Activated T-helper 9 cell treated with anti-CD3 and anti-CD28 coated beads, Interleukin-2, amount 50 U/mL, for 16 hours (primary cell): ENCODE measurements at places on chromosomes 3 and 15.

GRCh38 chr3:65678516-65678915 lies 360.2 kb downstream of the MAGI1 start:
- no peak for DNase-seq

DNA sequence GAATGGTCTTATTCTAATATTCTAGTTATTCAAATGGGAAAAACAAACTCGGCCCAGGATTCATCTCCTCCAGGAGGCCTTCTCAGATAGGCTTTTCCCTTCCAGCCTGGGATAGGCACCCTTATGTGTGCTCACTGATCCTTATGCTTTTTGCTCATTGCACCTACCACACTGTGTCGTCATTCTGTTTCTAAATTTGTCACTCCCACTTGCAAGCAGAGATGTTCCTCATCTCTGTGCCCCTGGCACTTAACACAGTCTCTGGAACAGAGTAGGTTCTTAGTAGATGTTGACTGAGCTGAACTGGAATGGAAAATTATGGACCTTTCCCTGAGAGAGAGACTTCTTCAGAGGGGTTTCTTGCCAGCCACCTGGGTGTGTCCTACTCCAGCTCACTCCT lies 18.7 kb upstream of the SPG11 start:
- DNase-seq = no peak

- DNase-seq = no peak
Observed at GRCh38 chr15:80778621-80778963, 578 bp upstream of the CEMIP start.

GRCh38 chr3:66655671-66656070 lies 154.8 kb upstream of the LRIG1 start:
- no peak for DNase-seq

GRCh38 chr3:192772240-192772894 lies 45.0 kb upstream of the FGF12 start:
- no peak for DNase-seq

DNA sequence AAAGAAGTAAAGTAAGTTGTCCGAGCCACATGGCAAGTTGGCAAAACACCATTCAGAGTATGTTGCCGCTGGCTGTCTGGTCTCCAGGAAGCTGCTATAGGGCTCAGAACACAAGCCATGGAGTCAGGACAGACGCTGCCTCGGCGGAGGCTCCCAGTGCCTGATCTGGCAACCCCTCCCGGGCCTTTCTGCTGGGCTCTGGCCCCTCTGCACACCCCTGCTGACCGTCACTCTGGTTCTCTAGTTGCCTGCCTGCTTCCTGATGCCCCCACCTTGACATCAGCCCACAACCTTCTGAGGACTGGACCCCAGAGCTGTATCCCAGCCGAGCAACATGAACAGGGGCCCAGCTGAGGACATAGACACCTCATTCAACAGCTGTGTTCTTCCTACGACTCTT lies 39.1 kb downstream of the MGLL start:
- no peak for DNase-seq

- DNase-seq = no peak
Observed at GRCh38 chr3:134373271-134374104, 759 bp downstream of the AMOTL2 start.

DNA sequence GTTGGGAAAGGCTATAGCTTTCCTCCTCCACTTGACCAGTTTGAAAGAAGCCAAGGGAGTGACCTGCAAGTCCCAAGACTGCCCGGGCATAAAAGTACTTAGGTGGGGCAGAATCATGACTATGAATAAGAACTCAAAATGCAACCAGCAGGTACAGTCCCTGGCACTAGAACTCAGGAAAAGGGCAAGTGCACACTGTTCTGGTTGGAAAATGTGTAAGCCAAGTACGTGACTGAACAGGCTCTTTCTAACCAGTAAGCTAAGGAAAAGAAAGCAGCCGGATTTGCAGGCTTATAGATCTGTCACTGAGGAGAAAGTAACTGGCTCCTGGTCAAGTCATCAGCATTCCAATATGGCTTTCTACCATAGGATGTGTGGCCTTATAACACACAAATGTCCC lies 101.2 kb upstream of the SLC4A7 start:
- DNase-seq = no peak

GRCh38 chr3:115165701-115166100 lies 18.6 kb upstream of the ZBTB20 start:
- no peak for DNase-seq

DNA sequence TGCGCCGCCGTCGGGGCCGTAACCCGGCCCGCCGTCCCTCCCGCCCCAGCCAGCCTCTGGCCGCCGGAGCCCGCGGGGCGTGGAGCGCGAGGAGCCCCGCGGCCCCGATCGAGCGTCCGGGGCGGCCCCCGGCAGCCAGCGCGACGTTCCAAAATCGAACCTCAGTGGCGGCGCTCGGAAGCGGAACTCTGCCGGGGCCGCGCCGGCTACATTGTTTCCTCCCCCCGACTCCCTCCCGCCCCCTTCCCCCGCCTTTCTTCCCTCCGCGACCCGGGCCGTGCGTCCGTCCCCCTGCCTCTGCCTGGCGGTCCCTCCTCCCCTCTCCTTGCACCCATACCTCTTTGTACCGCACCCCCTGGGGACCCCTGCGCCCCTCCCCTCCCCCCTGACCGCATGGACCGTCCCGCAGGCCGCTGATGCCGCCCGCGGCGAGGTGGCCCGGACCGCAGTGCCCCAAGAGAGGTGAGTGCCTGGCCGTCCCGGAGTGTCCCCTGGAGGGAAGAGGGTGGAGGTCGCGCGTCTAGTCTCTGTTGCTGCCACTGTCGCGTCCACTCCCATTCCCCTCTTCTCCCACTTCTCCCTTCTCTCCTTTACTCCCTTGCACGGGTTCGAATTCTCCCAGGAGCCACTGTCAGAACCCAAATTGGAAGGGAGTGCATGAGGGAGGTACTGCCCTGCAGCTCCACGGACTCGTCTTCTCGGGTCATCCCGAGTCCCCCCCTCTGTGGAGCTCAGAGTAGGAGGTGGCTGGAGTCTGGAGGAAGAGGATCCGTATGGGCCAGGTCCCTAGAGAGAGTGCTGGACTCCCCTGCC lies 585 bp downstream of the CSK start:
- peak; percentile 50 for DNase-seq

DNA sequence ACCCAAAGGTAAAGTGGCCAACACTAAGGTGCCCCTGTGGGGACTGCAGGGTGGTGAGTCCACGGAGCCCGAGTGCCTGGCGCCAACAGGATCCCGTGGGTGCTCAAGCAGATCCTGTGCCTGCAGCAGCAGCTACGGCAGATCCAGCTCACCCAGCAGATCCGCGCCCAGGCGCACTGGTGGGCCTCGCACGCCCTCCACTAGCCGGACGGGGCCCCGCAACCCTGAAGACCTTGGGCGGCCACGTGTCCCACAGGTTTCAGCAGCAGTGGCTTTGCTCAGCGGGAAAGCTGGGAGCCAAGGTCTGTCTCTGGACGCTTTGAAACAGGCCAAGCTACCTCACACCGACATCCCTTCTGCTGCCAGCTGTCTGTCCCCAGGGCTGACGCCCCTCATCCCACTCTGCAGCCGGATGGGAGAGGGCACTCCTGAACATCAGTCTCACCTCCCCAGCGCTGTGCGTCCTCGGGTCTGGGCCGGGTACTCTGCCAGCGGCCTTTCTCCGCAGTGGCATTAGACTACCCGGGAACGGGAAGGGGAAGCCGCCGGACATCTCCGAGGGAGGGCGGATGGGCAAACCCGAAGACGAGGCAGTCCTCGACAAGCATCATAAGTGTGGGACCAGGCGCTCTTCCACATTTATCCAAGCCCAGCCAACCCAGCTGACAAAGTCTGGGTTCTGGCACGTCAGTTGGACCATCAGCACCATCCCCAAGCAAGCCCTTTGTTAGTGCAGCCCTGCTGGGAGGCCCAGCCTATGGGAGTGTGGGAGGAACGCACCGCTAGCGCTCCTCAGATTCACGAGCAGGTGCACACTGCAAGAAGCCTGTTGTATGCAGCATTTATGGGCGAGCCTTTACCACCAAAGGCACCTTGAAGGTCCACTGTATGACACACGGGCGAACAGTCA lies 212.6 kb upstream of the UBE2E2 start:
- DNase-seq = no peak

- DNase-seq = peak; percentile 28
Observed at GRCh38 chr3:52983336-52983807, 62.5 kb downstream of the SFMBT1 start.

DNA sequence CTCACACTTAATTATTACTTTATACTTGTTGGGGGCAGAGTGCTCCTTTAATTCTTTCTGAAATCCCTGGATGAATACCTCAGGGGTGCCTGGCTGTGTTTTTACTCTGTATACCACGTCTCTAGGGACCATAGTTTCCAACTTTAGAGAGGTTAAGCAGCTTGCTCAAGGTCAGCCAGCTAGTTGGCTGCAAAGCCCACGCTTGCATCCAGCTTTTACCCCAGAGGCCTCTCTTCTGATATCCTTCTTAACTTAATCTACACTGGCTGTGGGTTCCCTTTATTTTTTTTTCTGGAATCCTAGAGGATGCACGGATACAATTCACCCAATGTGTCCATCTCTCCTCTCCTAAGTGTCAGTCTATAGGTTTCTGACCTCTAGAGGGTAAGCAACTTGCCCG lies 1.4 kb downstream of the PDZRN3 start:
- DNase-seq = no peak

- DNase-seq = no peak
Observed at GRCh38 chr3:25478211-25478757, 50.2 kb downstream of the RARB start.

- DNase-seq = no peak
Observed at GRCh38 chr3:107496855-107497254, 25.9 kb upstream of the BBX start.

DNA sequence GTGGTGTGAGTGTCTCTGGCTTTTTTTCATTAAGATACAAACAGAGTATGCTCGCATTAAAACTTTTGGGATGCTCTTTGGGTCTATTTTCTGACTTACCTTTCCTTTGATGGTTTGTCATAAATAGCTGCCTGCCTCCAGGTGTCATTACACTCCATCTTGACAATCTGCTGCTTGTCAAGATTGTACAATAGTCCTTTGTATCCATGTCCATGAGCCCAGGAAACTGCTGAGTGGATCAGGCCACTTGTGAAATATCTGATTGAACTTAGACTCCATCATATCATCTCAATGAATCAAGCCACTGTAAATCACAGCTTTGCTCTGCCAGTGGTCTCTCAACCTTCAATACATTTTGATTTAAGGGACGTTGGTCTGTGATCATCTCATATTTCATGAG lies 135.2 kb downstream of the ECT2 start:
- no peak for DNase-seq

GRCh38 chr3:107268469-107268868 lies 108.8 kb upstream of the CCDC54 start:
- DNase-seq = no peak

DNA sequence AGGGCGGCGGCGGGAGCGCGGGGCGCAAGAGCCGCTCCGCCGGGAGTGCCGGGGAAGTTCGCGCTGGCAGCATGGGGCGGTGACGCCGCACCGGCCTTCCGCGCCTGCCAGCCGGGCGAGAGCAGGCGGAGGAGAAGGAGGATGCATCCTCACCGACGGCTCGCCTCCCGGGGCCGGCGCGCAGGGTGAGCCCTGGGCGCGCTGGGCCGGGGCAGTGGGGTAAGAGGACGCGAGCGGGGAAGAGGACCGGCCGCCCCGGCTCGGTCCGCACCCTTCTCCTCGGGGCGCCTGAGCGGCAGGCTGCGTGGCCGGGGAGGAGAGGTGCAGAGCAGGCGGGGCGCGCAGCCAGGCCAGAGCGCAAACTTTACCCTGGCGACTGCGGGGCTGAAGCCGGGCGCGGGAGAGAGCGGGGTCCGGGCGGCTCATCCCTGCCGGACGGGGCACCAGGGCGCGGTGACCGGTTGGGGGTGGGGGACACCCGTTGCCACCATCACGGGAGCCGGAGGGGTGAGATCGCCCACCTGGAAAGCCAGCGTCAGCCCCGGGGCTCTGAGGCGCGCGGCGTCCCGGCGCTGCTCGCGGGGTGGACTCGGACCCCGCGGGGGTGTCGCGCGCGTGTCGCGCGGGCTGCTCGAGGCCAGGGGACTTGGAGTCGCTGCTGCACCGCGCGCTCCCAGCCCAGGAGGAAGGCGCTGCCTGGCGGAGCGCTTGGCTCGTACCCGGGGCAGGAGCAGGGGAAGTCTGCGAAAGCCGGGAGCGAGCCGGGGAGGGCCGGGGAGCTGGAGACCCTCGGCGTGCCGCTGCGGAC lies 542 bp downstream of the GABRA5 start:
- DNase-seq = no peak

GRCh38 chr3:66492071-66492470 lies 8.8 kb downstream of the LRIG1 start:
- no peak for DNase-seq

DNA sequence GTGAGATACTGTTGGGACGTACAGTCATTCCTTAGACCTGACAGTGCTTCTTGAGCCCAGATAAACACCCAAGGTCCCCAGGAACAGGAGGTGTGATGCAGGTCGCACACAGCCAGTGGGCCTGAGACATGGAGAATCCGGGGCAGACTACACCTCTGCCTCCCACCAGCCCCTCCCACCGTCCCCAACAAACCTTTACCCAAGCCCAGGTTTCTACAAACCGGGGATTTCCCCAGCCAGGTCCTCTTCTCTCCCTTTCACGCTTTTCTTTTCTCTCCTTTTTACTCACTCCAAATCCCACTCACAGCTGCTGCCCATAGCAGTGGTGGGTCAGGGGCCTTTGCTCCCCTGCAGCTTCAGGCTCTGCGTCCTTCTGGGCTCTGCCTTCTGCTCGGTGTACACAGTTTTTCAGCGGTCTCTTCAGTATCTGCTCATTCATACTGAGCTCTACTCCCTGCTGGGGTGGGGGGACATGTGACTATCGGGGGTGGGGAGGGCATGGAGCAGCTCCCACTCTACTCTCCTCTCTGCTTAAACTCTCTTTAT lies 4.8 kb upstream of the PCSK6 start:
- no peak for DNase-seq

DNA sequence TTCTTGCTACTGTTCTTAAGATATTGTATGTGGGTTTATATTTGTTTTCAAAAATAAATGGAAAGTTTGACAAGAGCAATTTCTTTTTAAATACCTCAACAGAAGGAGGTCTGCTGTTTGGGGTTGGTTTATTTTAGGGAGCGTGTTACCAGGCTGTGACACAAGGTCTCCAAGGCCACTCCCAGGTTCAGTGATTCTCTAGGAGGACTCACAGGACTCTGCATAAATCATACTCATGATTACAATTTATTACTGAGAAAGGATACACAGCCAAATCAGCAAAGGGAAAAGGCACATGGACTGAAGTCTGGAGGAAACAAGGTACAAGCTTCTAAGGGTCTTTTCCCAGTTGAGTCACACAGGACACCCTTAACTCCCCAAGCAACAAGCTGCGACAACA lies 18.8 kb upstream of the MFSD1 start:
- no peak for DNase-seq

- no peak for DNase-seq
Observed at GRCh38 chr3:194469977-194470376, 16.8 kb downstream of the ATP13A3 start.

GRCh38 chr15:93164409-93164808 lies 75.4 kb upstream of the RGMA start:
- no peak for DNase-seq

- DNase-seq = no peak
Observed at GRCh38 chr3:101011136-101011535, 17.9 kb upstream of the ABI3BP start.

GRCh38 chr3:190435618-190436017 lies 14.1 kb downstream of the TMEM207 start:
- DNase-seq = no peak
